ENCODE measurements at places on chromosomes 7 and 10. TPM values are rescaled to one million over a fixed set of nuclear protein-coding genes. Genes with fewer than 3 reads are reported as not detected.

The CACNA2D1 gene
- not detected for total RNA-seq

The GBX1 gene
- total RNA-seq, result not detected

DNA sequence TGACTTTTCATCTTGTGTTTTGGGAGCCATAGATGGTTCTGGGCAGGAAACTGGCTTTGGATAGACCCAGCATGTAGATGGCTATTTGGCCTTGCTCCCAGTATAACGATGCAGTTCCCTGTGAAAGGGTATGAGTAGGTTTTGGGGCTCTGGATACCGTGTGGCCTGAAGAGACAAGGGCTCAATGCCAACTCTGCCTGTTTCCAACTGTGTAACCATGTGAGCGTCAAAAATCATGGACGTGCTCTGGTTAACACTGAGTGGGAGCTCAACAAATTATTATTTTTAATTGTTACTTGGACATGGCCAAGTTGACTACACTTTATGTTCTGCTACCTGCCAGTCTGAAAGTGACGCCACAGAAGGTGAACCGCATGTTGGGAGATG lies 41.8 kb downstream of the EGFR start:
- no peak for DNase-seq

DNA sequence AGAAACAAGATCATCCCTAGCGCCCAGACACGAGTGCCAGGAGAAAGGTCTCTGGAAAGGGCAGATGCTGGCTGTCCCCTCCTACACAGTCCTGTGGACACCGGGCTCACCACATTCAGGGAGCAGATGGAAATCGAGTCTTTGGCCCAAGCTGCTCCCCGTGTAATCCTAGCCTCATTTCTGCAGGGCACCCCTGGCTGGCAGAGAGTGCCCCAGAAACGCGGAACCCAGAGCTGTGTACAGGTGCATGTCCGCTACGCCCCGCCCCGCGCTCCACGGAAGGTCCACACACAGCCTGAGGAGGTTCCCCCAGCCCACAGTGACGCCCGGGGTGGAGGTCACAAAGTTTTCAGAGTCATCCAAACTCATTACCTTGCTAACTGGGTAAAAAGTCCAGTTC lies 202.8 kb downstream of the MAD1L1 start:
- DNase-seq, result no peak

- no peak for DNase-seq
Observed at GRCh38 chr10:88138319-88138848, 275.0 kb downstream of the PTEN start.

GRCh38 chr7:75066521-75066920 lies 7.1 kb downstream of the RCC1L start:
- no peak for DNase-seq

- no peak for DNase-seq
Observed at GRCh38 chr10:35592441-35592840, 12.7 kb upstream of the GJD4 start.

All from activated CD4-positive, alpha-beta memory T cell treated with anti-CD3 and anti-CD28 coated beads, Interleukin-2, amount 10 ng/mL, durations not matched to agents 7 days and 5 days (primary cell).